Immature natural killer cell (primary cell): ENCODE measurements at places on chromosomes 6 and 20.
A peak's percentile ranks its signal among the peaks of the same experiment; 100 is the strongest.

- DNase-seq = no peak
Observed at GRCh38 chr6:650098-650497, 6.8 kb downstream of the HUS1B start.

GRCh38 chr6:52416629-52417151, 3.5 kb upstream of the EFHC1 start:
- DNase-seq = peak; percentile 63

GRCh38 chr6:19332806-19333460, 504.2 kb upstream of the ID4 start:
- DNase-seq = no peak

- DNase-seq = peak; percentile 77
Observed at GRCh38 chr6:44257025-44257752, at the start of gene SLC35B2. Gene SLC35B2 (minus strand): TSS chr6:44257528. CDS start chr6:44257410, 118 bp downstream.

GRCh38 chr6:6492675-6493074, 95.8 kb upstream of the LY86 start:
- no peak for DNase-seq

- DNase-seq = no peak
Observed at GRCh38 chr6:160102399-160102798, 19.2 kb upstream of the SLC22A1 start.

DNA sequence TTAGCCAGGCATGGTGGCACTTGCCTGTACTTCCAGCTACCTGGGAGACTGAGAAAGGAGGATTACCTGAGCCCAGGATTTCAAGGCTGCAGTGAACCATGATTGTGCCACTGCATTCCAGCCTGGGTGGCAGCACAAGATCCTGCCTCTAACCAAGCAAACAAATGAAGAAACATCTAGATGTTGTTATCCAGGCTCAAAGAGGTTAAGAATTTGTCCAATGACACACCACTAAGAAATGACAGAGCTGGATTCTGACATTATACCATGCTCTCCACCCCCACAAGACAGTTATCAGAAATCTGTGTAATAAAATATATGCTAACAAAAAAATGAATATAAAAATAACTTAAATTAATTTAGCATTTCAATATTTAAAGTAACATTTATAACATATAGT, 925.5 kb upstream of the SLC35B3 start:
- DNase-seq = no peak

DNA sequence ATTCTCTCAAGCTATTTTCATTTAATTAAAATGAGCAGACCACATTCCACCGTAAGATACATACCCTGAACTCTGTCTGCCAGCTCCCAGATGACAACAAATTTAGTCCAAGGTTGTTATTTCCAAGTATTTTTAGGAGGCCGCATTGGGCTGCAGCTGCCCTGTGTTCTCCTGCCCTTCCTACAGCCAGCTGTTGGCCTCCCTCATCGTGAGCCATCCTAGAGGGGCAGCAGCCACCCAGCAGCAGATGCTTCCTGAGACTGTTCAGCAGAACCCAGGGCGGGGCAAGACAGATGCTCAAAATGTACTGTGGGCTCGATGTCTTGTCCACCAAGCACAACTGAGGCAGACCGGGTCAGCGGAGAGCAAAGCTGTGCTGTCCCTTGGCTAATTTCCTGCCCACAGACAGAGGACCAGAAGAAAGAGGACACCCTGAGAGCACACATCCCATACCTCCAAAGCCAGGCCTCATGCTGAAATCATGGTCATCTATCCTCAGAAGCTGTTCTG, 16.4 kb downstream of the GABRR1 start:
- DNase-seq = no peak

- DNase-seq = no peak
Observed at GRCh38 chr20:19889011-19889953, 127.9 kb upstream of the NAA20 start.

DNA sequence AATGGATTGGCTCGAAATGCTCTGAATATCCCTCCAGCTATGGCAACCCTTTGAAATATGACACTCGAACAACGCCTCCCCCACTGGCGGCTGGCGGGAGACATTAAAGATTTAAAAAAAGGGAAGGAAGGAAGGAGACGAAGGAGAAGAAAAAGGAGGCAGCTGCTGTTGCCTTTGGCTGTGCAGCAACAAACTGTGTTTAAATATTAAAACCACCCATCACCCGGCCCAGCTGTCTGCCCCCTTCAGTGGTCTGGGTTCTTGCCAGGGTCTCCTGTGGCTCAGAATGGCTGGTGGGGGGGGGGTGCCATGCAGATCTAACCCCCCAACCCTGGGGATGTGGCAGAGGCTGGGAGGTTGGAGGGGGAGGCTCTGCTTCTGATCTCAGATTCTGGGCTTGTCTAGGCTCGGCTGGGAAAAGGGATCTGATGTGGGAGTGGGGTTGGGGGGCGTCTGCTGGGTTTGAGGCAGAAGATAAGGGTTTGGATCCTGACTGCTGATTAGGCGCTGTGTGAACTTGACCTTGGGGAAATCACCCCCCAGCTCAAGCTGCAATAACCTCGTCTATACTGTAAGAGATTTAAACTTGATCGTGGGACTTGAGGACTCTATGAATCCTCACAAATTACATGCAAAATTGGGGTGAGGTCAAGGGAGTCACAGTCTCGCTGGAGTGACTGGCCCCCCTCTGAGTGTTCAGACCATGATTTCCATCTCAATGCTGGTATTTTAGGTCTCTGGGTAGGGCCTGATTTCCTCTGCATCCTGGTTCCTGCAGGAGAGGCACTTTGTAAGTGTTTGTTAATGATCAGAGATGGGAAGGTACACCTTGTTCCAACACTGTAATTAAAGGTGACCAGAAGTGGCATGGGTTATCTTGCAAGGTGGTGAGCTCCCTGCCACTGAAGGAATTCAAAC, 40.3 kb upstream of the BLCAP start:
- DNase-seq = no peak

DNA sequence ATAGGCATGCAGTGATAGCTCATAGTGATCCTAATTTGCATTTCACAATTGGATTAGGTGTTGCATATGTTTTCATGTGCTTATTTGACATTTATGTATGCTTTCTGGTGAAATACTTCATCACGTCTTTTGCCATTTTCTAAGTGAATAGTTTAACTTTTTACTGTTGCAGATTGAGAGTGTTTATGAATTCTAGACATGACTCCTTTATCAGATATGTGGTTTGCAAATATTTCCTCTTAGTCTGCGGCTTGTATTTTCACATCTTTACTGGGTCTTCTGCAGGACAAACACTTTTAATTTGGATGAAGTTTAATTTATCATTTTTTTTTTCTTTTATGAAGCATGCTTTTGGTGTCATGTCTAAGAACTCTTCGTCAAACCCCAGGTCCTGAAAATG, 39.2 kb downstream of the CCN2 start:
- DNase-seq = no peak

GRCh38 chr6:101776919-101777350, 383.4 kb downstream of the GRIK2 start:
- no peak for DNase-seq

- no peak for DNase-seq
Observed at GRCh38 chr6:130928158-130928912, 101.1 kb downstream of the SMLR1 start.

DNA sequence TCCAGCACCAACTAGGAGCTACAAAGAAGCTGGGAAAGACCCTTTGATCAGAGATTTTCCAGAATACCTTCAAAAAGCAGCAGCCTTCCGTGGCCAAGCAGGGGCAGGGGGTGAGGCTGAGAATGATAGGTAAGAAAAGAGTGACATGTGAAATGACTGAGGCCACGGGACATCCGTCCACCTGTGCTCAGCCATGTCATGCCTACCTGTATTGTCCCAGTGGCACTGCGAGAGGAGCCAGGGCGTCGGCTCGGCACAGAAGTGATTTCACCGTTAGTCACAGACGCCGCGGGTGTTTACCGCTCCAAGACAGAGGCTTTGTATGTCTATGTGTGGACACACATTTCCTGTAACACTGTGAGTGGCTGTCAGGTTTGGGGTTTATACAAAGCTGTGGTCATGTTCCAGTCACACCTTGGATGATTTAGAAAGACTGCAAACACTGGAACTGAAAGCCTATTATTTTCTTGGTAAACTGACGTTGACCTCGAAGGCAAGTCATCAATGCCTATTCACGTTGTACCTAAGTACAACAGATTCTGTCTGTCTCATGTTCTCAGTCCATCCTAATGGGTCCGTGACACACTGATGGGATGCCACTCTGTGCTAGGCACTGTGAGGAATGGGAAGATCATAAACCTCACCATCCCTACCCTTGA, 32.1 kb upstream of the JAG1 start:
- DNase-seq = no peak
